PC-3 (cell line): ENCODE measurements at places on chromosomes 6 and 20. TPM values are rescaled to one million over a fixed set of nuclear protein-coding genes. Genes with fewer than 3 reads are reported as not detected.

The VAPB gene
- 16.5 and 23.0 TPM in 2 replicates for total RNA-seq

The SLC26A8 gene
- not detected in 2 replicates for total RNA-seq

The HLA-DOB gene
- 0.29 and 0.63 TPM in 2 replicates for total RNA-seq

The SLA2 gene
- total RNA-seq: 0.23 and 0.51 TPM in 2 replicates

The ITPR3 gene
- total RNA-seq: 41.8 and 50.6 TPM in 2 replicates

The OR12D3 gene
- not detected in 2 replicates for total RNA-seq

The SLC2A10 gene
- 9.6 and 10.8 TPM in 2 replicates for total RNA-seq

The OARD1 gene
- 11.2 and 12.1 TPM in 2 replicates for total RNA-seq

- no peak overlapping the region for H3K4me3 ChIP-seq
- no peak overlapping the region for H3K27ac ChIP-seq
- no peaks in the 10 kb centered on the region for H3K36me3 ChIP-seq
- H3K4me1 ChIP-seq: no peaks in the 10 kb centered on the region
- H3K27me3 ChIP-seq: peaks cover 6% of the 10 kb centered on the region; the same call in 1 of the 2 replicates
These were observed 85.5 kb downstream of the F13A1 start for GRCh38 chr6:6234963-6235362.

DNA sequence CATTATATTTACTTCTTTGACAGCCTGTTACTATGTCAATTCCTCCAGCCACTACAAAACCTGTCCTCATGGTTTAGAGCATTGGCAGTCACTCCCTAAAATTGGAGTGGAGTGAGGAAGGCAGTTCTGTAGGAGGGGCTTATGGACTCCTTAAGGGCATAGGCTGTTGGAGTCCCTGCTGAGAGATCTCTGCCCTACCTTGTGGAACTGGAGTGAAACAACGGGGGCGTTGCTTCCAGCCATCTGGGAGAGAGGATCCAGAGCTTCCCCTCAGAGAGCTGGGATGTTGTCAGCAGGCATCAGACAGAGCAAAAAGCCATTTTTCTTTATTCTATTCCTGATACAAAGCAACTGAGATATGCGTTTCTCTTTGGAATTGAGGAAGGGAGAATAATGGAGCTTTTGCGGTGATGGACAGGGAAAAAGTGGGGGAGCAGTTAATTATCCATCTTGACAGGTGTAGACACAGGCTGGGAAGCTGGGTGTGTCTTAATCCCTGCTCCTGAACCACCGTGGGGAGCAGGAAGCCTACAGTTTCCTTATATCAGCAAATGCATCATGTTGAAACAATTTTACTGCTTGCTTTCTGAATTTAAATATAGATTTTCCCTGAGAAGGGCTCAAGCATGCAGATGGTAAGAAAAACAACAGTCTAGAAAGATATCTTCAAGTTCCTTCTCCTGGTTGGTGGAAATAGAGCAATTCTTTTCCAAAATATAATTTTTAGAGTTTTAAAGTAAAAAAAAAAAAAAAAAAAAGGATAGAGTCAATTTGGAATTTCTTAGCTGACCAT lies 402.5 kb downstream of the PLCB1 start:
- H3K27me3 ChIP-seq: peaks cover 18% of the 10 kb centered on the region; the same call in 1 of the 2 replicates
- no peak for DNase-seq
- no peak overlapping the region for H3K4me3 ChIP-seq
- no peaks in the 10 kb centered on the region for H3K4me1 ChIP-seq

- H3K27me3 ChIP-seq: no peaks in the 10 kb centered on the region
- DNase-seq: no peak
- no peaks in the 10 kb centered on the region for H3K4me1 ChIP-seq
- H3K4me3 ChIP-seq: no peak overlapping the region
- H3K27ac ChIP-seq: no peak overlapping the region
These were observed 32.7 kb downstream of the TUBB2B start for GRCh38 chr6:3194535-3195419.

DNA sequence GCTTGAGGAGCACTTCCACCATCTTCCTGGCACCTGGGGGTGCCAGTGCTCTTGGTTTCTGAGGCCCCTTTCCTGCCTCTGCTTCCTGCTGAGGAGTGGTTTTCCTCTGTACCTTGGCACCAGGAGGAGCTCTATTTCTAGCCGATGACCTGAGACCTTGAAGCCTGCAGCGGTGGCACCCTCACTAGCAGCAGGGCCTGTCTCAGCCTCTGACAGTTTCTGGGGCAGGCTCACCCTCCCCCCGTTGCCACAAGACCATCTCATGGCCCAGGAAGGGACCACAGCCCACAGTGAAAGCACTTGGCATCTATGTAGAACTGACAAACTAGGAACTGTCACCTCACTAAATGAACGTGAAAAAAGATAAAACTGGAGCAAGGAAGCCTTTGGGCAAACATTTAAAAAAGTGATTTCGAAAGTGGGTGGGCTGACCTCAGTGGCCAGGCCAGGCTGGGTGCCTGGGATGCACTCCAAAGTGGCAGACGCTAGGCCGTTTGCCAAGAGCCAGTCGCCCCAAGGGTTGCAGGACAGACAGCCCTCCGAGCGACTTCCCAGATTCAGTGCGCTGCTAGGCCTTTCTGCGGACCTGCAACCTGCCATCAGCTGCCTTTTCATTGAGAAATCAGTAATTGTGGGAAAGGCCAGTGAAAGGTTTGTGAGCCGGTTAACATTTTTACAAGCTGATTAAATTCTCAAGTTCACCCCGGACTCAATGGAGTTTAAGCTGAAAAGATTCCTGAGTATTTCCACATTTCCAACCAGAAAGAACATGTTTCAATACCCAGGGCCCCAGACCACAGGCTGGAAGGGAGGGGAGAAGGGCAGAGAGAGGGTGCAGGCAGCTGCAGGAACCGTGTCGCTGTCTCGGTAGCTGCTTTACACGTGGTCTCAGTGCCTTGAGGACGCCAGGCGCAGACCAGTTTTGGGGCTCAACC lies 303.7 kb downstream of the ESR1 start:
- H3K27me3 ChIP-seq: no peaks in the 10 kb centered on the region
- no peaks in the 10 kb centered on the region for H3K36me3 ChIP-seq
- H3K4me1 ChIP-seq: no peaks in the 10 kb centered on the region
- DNase-seq: no peak

- no peak for DNase-seq
- no peak overlapping the region for H3K27ac ChIP-seq
- no peak overlapping the region for H3K4me3 ChIP-seq
- H3K27me3 ChIP-seq: no peaks in the 10 kb centered on the region
These were observed 11.5 kb upstream of the CST7 start for GRCh38 chr20:24937579-24937978.

DNA sequence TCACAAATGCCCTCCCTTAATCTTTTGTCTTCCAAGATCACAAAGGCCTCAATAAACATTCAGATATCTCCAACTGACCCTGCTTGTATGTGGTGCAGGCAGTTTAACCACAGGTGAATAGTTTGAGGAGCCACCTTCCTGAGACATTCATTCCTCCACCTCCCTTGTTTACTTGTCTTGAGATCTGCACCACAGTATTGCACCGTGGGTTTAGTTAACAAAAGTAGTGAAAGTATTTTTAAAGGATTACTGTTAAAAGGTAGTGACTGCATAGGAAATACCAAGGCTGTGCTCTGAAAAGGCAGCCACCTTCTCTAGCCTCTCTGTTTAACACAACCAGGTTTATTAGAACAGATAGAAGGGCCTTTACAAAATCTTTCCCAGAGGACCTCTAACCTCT lies 46.5 kb downstream of the SESN1 start:
- no peaks in the 10 kb centered on the region for H3K27me3 ChIP-seq
- H3K36me3 ChIP-seq: no peaks in the 10 kb centered on the region
- no peak overlapping the region for H3K27ac ChIP-seq

- peak overlapping the region; percentile 97 for H3K27ac ChIP-seq
- no peaks in the 10 kb centered on the region for H3K27me3 ChIP-seq
- peaks cover 61% of the 10 kb centered on the region for H3K4me1 ChIP-seq
These were observed 15.4 kb downstream of the LAMA5 start for GRCh38 chr20:62351469-62352401.

DNA sequence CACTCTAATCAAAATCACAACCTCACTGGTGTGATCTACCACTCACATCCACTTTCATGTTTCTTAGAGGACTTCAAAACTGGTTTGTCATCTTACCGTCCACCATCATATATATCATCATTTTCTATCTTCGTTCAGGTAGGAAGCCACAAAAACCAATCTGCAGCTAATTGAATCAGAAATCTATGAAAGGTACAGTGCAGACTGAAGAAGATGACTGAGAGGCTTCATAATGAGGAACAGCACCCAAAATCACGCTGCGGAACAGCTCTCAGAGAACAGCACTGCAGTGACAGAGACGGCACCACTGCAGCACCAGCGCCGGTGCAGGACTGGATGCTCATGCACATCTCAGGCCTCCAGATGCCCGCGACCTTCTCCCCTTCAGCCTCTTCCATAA lies 13.0 kb downstream of the GMDS start:
- H3K4me1 ChIP-seq: peaks cover 32% of the 10 kb centered on the region
- no peak for DNase-seq
- H3K36me3 ChIP-seq: no peaks in the 10 kb centered on the region
- no peaks in the 10 kb centered on the region for H3K27me3 ChIP-seq
- no peak overlapping the region for H3K27ac ChIP-seq
- H3K4me3 ChIP-seq: no peak overlapping the region

GRCh38 chr6:35585658-35586057 lies 73.0 kb upstream of the TULP1 start:
- H3K36me3 ChIP-seq: no peaks in the 10 kb centered on the region; the same call in 1 of the 2 replicates
- DNase-seq: no peak
- no peak overlapping the region for H3K27ac ChIP-seq
- no peaks in the 10 kb centered on the region for H3K27me3 ChIP-seq
- no peaks in the 10 kb centered on the region; the same call in 1 of the 2 replicates for H3K4me1 ChIP-seq
- H3K4me3 ChIP-seq: no peak overlapping the region

- no peaks in the 10 kb centered on the region for H3K36me3 ChIP-seq
- no peak for DNase-seq
- no peak overlapping the region for H3K27ac ChIP-seq
- H3K4me1 ChIP-seq: no peaks in the 10 kb centered on the region
These were observed 223.7 kb downstream of the TAF4 start for GRCh38 chr20:61841966-61842365.

DNA sequence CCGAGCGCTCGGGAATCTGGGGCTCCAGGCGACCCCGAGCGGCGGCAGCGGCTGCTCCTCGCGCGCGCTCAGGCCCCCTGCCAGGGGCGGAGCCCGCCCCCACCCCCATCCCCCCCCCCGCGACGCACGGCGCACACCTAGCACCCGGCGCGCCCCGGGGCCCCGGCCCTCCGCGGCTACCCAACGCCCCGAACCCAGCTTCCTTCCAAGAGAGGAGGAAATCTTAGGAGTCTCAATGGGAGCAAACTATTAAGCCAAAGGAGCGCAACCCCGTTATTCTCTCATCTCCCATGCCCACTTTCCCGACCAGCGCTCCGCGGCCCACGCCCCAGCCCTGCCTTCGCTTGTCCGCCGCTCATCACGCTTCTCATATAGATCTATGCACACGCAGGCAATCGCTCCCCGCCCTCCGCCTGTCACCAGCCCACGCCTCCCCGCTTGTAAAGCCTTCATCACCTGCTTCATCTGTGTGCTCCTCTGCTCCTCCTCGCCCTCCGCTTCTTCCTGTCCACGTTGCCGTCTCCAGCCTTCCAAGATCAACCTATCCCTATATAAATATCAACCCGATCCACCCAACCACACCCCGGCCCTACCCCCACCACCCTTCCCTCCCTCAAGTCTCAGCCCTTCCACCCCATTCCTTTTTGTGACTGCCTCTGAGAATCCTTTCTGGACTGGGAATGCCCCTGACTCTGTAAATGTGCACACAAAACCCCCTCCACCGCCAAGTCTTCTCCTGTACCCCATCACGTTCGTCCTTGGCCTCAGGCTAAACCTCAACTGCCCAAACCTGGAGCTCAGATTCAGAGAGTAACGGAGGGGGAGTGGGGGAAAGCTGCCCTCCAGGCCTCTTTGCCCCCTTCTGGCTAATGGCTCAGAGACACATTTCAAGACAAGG lies at the start of gene DLK2:
Gene DLK2 (minus strand): TSS at position 18 of the 898 bp plus-strand sequence. CDS start 723 bp downstream, outside the sequence.
- no peaks in the 10 kb centered on the region for H3K27me3 ChIP-seq
- H3K4me1 ChIP-seq: peaks cover 5% of the 10 kb centered on the region; the same call in 1 of the 2 replicates
- no peaks in the 10 kb centered on the region for H3K36me3 ChIP-seq
- H3K4me3 ChIP-seq: peak within 1 kb of the TSS; percentile 71
- H3K27ac ChIP-seq: no peak within 1 kb of the TSS

GRCh38 chr20:33940666-33941065 lies 53.0 kb upstream of the RALY start:
- no peak for DNase-seq
- no peaks in the 10 kb centered on the region for H3K4me1 ChIP-seq
- H3K4me3 ChIP-seq: no peak overlapping the region
- H3K27ac ChIP-seq: no peak overlapping the region

DNA sequence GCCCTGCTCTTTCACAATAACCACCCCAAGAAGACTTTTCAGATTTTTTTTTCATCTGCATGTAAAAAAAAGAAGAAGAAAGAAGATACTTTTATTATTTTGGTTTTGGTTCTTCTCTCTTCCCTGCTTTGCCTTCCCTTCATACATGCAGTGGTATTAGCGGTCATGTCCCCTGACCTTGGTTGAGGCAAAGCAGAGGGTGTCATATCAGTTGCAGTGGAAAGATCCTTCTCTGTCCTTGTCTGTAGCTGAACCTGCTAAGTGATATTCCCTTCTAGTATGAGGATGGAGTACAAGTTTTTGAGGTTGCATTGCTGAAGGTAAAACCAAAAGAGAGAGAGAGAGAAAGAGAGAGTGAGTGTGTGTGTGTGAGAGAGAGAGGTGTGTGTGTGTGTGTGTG lies 345.7 kb downstream of the UTRN start:
- no peaks in the 10 kb centered on the region for H3K27me3 ChIP-seq
- H3K4me3 ChIP-seq: no peak overlapping the region
- no peak overlapping the region for H3K27ac ChIP-seq

- peak; percentile 48 for DNase-seq
- H3K36me3 ChIP-seq: peaks cover 15% of the 10 kb centered on the region
- H3K4me3 ChIP-seq: peak overlapping the region; percentile 36; the same call in 1 of the 2 replicates
- peak overlapping the region; percentile 58 for H3K27ac ChIP-seq
- no peaks in the 10 kb centered on the region for H3K27me3 ChIP-seq
These were observed 13.6 kb upstream of the C20orf144 start for GRCh38 chr20:33648396-33649004.

GRCh38 chr6:168778201-168778600 lies 337.2 kb downstream of the SMOC2 start:
- H3K4me1 ChIP-seq: no peaks in the 10 kb centered on the region
- no peak overlapping the region for H3K4me3 ChIP-seq
- no peak overlapping the region for H3K27ac ChIP-seq

- H3K4me1 ChIP-seq: no peaks in the 10 kb centered on the region
- H3K27me3 ChIP-seq: no peaks in the 10 kb centered on the region
- no peak overlapping the region for H3K4me3 ChIP-seq
- no peak overlapping the region for H3K27ac ChIP-seq
- no peak for DNase-seq
These were observed 71.0 kb upstream of the MRAP2 start for GRCh38 chr6:83962582-83962981.

GRCh38 chr20:3532089-3532615 lies 61.3 kb downstream of the ATRN start:
- DNase-seq: no peak
- no peaks in the 10 kb centered on the region for H3K36me3 ChIP-seq
- H3K4me3 ChIP-seq: no peak overlapping the region
- H3K27ac ChIP-seq: no peak overlapping the region
